ENCODE measurements at places on chromosomes 3 and 15.

GRCh38 chr3:53083521-53083920, 37.6 kb upstream of the SFMBT1 start:
- no peak for DNase-seq

- no peak for DNase-seq
Observed at GRCh38 chr3:901953-902778, 190.7 kb upstream of the CNTN6 start.

DNA sequence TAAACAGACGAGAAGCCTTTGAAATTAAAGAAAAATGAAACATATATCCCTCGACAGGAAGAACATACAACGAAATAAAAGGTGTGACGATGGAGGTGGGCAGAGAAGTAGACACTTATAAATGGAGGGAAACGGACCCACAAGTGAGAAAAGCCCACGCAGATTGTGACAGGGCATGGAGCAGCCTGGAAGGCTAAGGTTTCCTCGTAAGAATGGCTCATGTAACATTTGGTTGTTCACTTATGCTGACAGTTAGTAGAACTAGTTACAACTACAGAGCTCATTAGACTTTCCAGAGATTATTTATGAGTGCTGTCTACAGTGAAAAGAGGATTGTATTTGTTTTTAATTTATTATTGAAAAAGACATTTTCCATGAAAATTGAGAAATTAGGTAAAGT, 82.6 kb downstream of the NR1I2 start:
- DNase-seq, result no peak

DNA sequence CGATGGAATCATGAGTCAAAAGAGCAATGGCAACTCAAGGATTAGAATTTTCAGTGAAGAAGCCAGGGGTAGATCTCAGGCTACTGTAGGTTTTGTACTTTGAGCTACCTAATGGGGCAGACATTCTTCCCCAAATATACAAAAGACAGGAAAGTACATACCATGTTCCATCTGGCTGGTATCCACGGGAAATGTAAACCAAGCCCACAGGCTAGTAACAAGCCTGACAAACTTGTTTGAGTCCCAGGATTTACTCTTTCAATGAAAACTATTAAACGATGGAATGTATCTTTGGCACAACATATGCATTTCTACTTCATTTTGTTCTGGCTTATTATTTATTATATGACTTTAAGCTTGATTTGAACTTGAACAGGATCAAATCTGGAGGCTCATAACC, 44.2 kb upstream of the GOLIM4 start:
- DNase-seq, result no peak

GRCh38 chr3:24168977-24169376, 223.9 kb downstream of the NR1D2 start:
- DNase-seq, result no peak

GRCh38 chr3:108053067-108053466, 37.8 kb downstream of the CD47 start:
- no peak for DNase-seq

GRCh38 chr15:65819563-65819960, 27.5 kb upstream of the DENND4A start:
- DNase-seq, result no peak

- no peak for DNase-seq
Observed at GRCh38 chr15:72124218-72124617, 6.0 kb downstream of the SENP8 start.

GRCh38 chr3:147372525-147373027, 33.8 kb downstream of the ZIC4 start:
- DNase-seq, result no peak

DNA sequence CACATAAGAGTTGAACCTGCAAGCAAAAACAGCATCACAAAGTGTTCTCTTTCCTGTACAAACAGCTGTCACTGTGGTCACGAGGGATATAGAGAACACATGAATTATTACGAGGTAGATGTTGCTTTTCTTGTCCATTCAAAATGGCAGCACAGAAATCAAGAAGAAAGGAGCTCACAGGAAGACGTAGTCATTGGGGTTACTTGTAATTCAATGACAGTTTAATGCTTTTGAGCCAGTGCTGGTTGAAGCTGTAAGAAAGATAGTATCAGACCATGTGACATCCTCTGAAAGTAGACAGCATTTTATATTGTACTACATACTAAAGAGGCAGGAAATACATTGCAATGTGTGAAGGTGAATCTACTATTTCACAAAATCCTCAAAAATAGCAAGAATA, 140.4 kb downstream of the ABI3BP start:
- no peak for DNase-seq

DNA sequence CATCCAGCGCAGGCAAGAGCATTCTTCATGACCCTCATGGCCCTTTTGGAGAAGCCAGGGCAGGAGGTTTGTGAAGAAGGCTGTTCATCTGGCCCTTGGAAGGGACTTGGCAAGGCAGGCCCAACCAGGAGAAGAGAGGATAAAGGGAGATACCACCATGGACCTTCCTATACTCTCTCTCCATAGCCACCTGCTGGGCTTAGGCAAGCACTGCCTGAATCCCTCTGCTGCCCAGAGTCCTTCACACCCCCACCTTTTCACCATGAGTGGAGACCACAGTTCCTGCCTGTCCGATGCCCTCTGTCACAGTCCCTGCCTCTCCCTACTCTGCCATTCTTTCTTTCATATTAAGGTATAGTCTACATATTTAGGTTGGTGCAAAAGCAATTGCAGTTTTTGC, 10.6 kb upstream of the SFMBT1 start:
- no peak for DNase-seq

GRCh38 chr3:104180906-104181305, 1185.8 kb upstream of the ALCAM start:
- DNase-seq, result no peak

GRCh38 chr15:78077053-78077870, at the start of gene TBC1D2B:
Gene TBC1D2B (minus strand): TSS chr15:78077711. CDS start chr15:78077652, 59 bp downstream.
- DNase-seq, result no peak

DNA sequence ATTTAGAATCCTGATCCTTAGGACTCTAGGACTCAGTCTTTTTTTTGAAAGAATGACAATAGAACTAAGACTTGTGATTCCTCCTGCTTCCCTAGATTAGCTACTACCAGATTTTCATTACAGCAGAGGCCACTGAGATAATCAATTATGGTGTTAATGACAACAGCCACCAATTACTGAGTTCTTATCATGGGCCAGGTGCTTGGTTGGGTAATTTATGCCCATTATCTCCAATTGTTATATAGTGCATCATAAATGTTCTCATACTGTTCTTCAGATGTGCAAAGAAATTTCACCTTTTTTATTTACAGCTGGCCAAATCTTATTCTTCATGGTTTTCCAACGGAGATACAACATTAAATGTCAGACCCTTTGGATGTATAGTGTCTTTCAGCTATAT, 162.9 kb upstream of the CMC1 start:
- DNase-seq, result no peak

DNA sequence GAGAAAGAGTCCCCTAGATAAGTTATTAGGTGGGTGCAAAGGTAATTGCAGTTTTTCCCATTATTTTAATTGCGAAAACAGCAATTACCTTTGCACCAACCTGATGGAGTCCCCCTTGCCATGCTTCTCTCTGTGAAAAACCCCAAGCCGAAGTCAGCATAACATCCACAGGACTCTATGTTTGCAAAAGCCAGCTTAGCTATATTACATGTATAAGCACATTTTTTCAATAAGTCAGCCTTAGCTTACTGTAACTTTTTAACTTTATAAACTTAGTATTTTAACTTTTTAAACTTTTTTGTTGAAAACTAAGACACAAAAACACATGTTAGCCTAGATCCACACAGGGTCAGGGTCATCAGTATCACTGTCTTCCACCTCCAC, 21.4 kb upstream of the MUC20 start:
- no peak for DNase-seq

- DNase-seq, result no peak
Observed at GRCh38 chr3:62795978-62796657, 79.1 kb downstream of the CADPS start.

DNA sequence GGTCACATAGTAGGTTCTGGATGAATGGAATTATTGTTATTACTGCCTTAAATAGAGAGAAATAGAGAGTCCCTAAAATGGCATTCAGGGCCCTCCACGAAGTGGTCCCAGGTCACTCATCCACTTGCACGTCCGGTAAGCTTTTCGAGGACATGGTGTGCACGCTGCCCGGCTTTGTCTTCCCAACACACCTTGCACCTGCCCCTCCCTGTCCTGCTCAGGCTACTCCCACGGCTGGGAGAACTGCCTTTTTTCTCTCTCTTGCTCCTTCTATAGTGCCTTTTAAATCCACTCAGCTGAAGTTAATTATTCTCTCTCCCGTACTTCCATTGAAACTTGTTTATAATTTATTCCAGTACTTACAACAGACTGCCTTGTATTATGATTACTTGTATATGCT, 5.6 kb upstream of the DGKG start:
- DNase-seq, result no peak

- no peak for DNase-seq
Observed at GRCh38 chr3:1442271-1442670, 349.4 kb downstream of the CNTN6 start.
